Adipocyte (in vitro differentiated cells): ENCODE measurements at places on chromosomes 16 and 17.

DNA sequence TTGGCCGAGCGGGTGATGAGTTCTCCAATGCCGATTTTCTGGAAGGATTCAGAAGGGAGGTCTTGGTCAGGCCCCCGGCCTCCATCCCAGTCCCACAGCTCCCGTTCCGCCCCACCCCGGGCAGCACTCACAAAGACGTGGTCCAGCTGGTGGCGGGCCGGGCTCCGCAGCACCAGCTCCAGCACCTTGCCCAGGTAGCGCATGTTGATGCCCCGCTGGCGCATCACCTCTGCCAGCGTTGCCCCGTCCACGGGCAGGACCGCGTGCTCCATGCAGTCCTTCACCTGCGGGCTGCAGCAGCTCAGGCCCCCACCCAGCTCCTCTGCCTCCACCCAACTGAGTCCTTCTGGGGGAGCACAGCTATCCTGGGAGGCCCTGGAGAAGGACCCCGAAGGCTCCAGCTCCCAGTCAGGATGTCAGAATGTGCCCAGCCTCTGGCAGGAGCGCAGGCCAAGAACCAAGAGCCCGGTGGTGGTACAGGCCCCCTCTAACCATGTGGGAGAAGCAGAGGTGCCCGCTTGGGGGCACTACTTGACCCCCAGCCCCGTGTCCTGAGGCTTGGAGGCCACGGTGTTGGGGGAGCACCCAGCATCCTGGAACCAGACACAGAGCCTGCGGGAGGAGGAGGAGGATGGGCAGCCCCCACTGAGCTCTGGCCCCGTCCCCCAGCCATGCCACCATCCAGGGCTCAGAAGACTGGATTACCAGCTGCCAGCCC, 16.2 kb downstream of the CLUH start:
- DNase-seq, result no peak

DNA sequence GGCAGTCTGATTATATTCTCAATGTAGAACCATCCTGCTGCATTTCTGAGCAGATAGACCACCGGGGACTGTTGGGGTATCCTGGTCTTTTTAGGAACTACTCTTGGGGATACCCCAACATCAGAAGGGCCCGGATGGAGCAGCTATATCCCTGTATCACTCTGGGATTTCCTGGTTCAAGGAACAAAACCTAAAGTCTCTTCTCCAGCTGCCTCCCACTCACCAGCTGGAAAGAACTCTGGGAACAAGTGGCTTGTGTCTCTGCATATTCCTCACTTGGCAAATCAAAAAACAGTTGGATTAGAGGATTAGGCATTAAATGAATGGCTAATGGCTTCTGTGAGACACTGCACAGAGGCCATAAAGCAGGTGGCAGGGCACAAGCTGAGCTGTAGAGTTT, 62.3 kb upstream of the HS3ST2 start:
- DNase-seq, result no peak

- no peak for DNase-seq
Measured at GRCh38 chr17:76994237-76994637, 126.0 kb downstream of the MGAT5B start.

DNA sequence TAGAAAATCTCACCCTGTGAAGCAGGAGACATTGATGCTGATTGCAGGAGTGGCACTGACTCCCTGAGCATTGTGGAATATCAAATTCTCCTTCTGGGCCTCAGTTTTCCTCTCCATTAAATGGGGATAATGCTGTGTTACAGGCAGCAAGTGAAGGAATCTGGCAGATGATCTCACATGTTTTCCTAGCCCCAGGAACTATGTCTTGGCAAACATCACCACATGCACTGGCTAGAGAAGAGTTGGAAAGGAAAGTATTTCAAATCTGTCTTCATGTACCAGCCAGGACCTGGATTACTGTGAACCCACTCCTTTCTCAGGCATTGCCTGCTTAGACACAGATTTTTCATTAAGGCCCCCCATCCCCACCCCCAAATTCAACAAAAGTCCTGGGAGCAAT, 13.6 kb upstream of the CCL8 start:
- no peak for DNase-seq

- peak; percentile 49 for DNase-seq
Measured at GRCh38 chr17:63740464-63741142, 996 bp downstream of the STRADA start.

- no peak for DNase-seq
Measured at GRCh38 chr17:28725660-28726225, 290 bp downstream of the TLCD1 start.

GRCh38 chr16:26772503-26772902, 294.2 kb upstream of the C16orf82 start:
- no peak for DNase-seq

DNA sequence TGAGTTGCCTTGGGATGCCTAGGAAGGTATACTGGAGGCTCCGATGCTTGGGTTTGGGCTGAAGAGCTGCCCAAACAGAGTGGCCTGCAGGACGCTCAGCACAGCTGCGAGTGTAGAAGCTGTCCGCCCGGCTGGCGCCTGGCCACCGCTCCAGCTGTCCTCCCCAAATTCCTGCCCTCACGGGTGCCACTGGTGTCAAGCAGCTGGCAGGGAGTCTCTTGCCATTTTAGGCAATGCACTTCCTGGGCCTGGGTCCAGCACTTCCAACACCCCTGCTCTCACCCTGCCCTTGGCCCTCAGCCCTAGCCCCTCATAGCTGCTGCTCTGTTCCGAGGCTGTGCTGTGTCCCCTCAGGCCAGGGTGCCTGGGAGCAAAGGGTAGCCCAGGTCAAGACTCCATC, 5.2 kb upstream of the PKMYT1 start:
- no peak for DNase-seq

GRCh38 chr17:45093444-45094110, 32.5 kb downstream of the NMT1 start:
- no peak for DNase-seq

DNA sequence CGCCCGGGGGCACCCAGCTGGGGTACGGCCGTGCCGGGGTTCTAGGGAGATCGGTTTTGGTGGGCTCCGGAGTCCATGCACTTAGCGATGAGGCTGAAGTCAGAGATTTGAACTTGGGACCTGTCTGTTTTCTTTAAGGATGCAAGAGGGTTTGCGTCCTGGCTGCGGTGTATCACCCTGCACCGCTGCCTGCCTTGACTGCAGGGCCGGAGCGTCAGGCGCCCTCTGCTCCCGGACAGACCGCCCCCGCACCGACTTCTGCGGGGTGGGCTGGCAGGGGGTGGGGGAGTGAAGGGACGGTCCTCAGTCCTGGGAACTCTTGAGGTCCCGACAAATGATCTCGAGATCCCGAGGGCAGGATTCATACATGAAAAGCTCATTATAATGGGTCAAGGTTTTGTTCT, 701 bp downstream of the PDP2 start:
- DNase-seq, result peak; percentile 51

GRCh38 chr17:55496094-55496881, 15.0 kb downstream of the SMIM36 start:
- DNase-seq, result peak; percentile 48

GRCh38 chr17:42985225-42985624, 4.9 kb downstream of the RUNDC1 start:
- no peak for DNase-seq

GRCh38 chr16:14572535-14572934, 57.5 kb downstream of the PARN start:
- DNase-seq, result no peak

DNA sequence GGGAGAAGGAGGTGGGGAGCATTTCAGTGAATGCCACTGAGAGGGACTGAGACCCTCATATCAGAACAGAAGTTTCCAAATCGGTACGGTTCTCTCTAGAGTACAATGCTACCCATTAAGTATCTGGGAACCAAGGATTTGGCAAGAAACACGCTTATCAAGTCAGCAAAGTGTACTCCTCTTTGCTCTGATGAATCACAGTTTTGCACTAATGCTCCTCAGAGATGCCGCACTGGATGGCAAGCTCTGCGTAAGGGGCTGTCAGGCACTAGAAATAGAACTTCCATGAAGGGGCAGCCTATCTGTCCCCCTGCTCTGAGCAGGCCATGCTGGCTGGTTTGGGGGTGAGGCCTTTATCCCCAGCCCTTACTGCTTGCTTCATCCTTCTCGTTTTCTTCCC, 4.8 kb upstream of the ABCC12 start:
- DNase-seq, result no peak

DNA sequence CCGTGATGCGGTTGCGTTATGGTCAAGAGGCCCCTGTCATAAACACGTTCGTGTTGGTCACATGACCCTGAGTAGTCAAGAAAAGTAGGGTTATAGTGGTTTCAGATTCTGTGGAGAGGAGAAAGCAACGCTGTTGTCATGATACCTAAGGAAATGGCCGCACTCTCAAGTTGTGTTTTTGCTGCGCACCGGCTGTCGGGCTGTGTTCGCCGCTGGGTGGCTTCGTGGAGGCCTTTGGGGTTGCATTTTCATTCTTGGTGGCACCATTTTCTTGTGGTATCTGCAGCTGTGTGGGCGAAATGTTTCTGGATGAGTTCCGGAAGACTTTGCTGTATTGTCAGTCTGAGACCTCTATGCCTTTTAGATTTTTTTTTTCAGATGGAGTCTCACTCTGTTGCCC, 35.0 kb downstream of the DEF8 start:
- no peak for DNase-seq

DNA sequence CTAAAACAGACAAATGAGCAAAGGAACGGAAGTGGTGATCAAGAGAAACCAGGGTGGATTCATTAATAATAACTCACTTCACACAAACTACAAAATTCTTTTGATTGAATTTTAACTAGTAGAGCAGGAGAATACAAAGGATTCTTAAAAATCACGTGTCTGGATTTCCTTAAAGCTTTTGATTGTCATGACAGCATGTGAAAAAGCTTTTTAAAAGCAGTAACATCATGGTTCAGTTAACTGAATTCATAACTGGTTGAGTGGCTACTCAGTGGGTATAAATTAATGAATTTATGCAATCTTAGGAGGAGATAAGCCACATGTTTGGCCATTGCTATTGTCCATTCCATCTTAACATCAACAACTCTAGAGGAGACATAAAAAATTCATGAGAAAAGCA, 333.2 kb downstream of the SLC39A11 start:
- DNase-seq, result no peak

- peak; percentile 2 for DNase-seq
Measured at GRCh38 chr16:19223235-19224170, 55.5 kb downstream of the SYT17 start.

DNA sequence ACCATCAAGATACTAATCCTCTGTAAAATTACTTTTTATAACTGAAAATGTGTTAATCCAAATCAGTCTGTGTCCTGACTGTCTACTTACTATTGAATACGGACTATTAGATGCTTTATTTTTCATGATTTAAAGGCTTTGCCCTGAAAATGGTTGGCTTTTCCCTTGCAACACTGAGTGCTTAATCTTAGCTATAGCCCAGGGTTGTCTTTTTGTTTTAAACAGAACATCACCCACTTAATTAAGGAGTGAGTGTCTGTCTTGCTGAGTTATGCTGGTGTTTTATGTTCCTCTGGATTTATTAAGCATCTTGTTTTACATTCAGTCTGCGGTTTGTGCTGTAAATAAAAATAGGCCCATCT, 11.0 kb downstream of the FTO start:
- DNase-seq, result no peak

- DNase-seq, result peak; percentile 57
Measured at GRCh38 chr17:76353004-76353598, 615 bp downstream of the PRPSAP1 start.

- peak; percentile 97 for DNase-seq
Measured at GRCh38 chr17:8152112-8152775, at the start of gene PER1. Gene PER1 (minus strand): TSS chr17:8152404. CDS start chr17:8150706, 1,698 bp downstream.

- no peak for DNase-seq
Measured at GRCh38 chr16:77679391-77679790, 42.9 kb upstream of the NUDT7 start.
